ENCODE measurements at places on chromosomes 1 and 21.
A peak's percentile ranks its signal among the peaks of the same experiment; 100 is the strongest.

- DNase-seq: no peak
Observed at GRCh38 chr1:234891427-234891826, 237.2 kb downstream of the TOMM20 start.

GRCh38 chr1:29391362-29391880, 155.1 kb downstream of the PTPRU start:
- DNase-seq: no peak

GRCh38 chr1:153773096-153773921, 1.9 kb upstream of the SLC27A3 start:
- DNase-seq: no peak

DNA sequence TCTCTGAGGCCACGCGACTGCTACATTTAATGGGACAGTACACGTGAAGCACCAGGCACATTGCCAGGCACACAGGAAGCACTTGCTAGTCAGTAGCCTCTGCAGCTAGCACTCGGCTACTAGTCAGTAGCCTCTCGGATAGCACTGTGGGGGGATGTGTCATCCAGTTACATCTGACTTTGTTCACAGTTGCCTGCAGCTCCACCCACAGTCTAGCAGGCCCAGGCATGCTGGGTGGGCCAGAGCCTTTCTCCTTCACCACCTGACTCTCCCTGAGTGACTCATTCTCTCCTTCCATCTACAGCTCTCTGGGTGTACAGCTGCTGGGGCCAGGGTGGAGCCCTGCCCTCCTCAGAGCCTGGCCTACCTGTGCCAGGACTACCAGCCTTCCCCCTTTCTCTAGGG, 51.5 kb downstream of the PTPRF start:
- peak; percentile 67 for DNase-seq

- DNase-seq: peak; percentile 89
Observed at GRCh38 chr1:169115891-169116585, 9.5 kb downstream of the ATP1B1 start.
